ENCODE measurements at places on chromosomes 4 and X.

DNA sequence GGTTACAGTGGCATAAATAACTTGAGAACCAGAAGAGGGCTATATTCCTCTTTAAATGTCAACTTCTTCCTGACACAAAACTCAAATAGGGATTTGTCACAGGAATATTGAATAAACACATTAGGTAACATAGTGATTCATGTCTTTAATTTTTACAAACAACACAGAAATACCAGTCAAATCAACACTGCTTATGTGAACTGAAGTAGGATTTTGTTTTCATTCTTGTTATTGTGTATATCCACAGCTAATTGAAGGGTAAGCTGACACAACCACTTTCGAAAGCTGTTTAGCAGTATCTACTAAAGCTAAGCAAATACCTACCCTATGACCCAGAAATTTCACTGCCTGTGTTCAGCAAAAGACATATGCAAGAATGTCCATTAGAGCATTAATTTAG lies 120.4 kb upstream of the EOLA2 start:
- DNase-seq, result no peak

DNA sequence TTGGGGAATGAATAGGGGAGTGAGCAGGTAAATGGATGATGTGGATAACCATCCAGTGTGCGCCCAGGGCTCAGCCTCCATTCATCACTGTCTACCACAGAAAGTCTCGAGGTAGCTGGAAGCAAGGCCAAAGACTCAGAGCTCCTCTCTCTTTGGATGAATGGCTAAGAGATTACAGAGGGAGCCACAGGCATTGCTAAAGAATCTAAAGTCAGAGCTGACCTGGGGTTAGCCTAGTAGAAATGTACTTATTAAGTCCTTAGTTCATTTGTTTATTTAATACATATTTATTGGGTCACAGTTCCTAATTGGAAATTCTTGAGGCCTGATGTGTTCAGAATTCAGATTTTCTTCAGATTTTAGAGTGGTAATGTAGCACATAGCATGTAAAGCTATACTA lies 88.7 kb upstream of the HPF1 start:
- DNase-seq, result no peak

GRCh38 chrX:68652326-68653170 lies 5.1 kb downstream of the STARD8 start:
- DNase-seq, result no peak

GRCh38 chrX:112577146-112577545 lies 102.6 kb downstream of the LHFPL1 start:
- DNase-seq, result no peak

DNA sequence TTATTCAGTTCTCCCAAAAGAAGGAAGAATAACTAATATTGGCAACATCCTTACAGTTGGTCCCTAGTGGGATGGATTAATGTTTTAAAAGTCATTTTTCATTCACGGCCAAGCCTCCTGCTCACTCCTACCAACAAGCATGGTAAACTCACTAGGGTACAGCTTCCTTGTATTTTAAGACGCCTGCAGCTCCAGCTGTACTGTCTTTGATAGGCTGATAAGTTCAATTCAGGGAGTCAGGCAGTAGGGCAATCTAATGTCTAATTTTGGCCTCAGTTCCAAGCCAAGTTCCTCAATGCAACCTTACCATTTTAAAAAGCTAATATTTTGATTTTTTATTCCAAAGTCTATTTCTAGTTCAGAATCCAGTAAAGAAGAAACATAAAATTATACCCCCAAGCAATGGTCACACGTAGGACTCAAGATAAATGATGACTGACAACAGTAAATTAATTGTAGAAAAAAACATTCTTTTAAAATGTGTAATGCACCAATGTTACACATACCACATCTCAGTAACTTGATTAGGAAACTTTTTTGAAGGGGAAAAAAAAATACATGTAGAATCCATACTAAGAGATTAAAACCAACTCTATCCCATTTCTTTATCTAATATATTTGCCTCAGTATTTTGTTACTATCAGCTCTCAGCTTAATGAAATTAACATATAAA lies 9.3 kb downstream of the LCORL start:
- no peak for DNase-seq

DNA sequence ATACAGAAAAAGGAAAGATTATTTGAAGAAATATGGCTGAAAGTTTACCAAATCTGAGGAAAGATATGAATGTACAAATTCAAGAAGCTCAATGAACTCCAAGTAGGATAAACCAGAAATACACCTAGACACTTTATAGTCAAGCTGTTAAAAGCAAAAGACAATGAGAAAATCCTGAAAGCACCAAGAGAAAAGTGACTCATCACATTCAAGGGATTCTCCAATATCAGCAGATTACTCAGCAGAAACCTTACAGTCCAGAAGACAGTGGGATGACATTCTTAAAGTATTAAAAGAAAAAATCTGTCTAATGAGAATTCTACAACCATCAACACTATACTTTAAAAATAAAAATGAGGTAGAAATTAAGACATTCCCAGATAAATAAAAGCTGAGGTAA lies 223.8 kb upstream of the ZCCHC13 start:
- DNase-seq, result no peak

All from AG09309 (cell line).